ENCODE measurements at places on chromosomes 4 and X.

DNA sequence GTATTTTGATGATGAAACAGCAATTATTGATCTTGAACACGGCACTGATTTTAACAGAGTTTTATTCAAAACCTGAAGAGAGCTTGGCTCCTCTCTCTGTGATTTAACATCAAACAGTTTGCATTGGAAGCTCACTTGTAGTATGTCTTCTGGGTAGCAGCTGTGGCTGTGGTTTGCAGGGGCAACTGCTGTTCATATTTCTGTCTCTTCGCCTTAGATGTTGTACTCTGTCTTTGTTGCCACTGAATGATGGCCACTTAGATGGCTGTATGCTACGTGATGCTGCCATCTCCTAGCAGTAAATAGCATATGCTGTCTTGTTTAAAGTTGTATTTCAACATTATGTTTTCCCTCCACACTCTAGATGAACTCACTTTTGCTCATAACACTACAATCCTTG, 1743.0 kb upstream of the TENM3 start:
- H3K27ac ChIP-seq: no peak overlapping the region
- no peak for DNase-seq
- H3K36me3 ChIP-seq: no peaks in the 10 kb centered on the region
- H3K27me3 ChIP-seq: no peaks in the 10 kb centered on the region

- H3K27ac ChIP-seq: no peak overlapping the region
- no peak overlapping the region for H3K4me3 ChIP-seq
- no peak for DNase-seq
- H3K27me3 ChIP-seq: no peaks in the 10 kb centered on the region
- H3K36me3 ChIP-seq: no peaks in the 10 kb centered on the region
These were observed 52.3 kb upstream of the EDNRA start for GRCh38 chr4:147428583-147428982.

DNA sequence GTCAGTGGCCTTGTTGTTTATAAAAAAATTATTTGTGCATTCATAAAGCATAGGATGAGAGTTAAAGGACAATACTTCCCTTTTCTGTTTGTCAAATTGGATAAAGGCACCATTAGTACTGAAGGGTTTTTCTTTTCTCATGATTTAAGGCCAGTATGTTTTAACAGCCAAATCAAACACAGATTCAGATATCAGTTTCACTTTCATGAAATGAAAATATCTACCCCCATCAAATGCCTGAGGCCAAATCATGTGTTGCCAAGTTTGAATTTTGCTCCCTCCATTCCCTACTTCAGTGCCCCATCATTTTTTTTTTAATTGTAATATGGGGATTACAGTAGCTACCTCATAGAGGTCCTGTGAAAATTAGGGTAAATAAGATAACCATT, 745.9 kb downstream of the RPA4 start:
- H3K4me3 ChIP-seq: no peak overlapping the region
- no peak overlapping the region for H3K27ac ChIP-seq
- H3K27me3 ChIP-seq: peaks cover 3% of the 10 kb centered on the region
- no peaks in the 10 kb centered on the region for H3K36me3 ChIP-seq

DNA sequence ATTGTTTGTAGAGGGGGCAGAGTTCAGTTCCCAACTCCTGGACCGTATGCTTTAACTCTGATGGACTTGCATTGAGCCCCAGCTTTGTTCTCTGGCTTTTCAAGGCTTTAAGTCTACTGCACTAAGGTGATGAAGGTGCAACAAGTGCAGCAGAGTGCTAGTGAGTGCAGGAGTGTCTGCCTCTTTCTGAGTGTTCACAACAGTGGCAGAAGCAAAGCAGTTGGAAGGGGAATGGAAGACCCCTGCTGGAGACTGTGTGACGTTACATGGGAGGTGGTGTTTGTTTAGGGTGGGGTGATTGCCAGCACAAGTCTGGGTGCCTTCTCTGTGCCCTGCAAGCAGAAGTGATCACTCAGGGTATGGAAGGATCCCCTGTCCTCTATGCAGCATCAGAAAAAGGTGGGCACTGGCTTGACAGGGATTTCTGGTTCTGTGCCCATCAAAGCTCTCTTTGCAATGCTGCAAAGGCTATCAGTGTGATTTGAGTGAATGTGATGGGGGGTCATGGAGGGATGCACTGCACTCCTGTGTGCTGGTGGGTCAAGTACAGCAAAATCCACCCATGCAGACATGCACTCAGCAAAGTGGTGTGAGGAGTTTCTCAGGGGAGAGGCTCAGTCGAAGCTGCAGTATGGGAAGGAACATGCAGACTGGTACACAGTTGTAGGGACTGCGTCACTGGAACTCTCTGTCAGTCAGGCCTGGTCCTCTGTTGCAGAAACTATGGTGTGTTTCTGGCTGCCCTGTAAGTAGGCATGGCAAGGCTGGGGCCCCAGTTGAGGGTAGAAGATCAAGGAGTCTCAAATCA, 70.9 kb upstream of the UGT2B7 start:
- DNase-seq: no peak
- no peaks in the 10 kb centered on the region for H3K36me3 ChIP-seq

GRCh38 chr4:184860018-184860779, 34.4 kb upstream of the ACSL1 start:
- no peak for DNase-seq
- no peaks in the 10 kb centered on the region for H3K36me3 ChIP-seq
- peak overlapping the region; percentile 32 for H3K27ac ChIP-seq
- no peaks in the 10 kb centered on the region for H3K27me3 ChIP-seq
- H3K4me3 ChIP-seq: no peak overlapping the region

- no peaks in the 10 kb centered on the region for H3K36me3 ChIP-seq
- peaks cover 2% of the 10 kb centered on the region for H3K27me3 ChIP-seq
- no peak for DNase-seq
- H3K27ac ChIP-seq: no peak overlapping the region
These were observed 47.2 kb upstream of the GK2 start for GRCh38 chr4:79455216-79455615.
